Gastrocnemius medialis (tissue), 4 donors: ENCODE measurements at places on chromosomes 4 and X. TPM values are rescaled to one million over a fixed set of nuclear protein-coding genes. Genes with fewer than 3 reads are reported as not detected.

FGF5 gene
- total RNA-seq: not detected

SYTL4 gene
- total RNA-seq: 3.1 TPM

DNA sequence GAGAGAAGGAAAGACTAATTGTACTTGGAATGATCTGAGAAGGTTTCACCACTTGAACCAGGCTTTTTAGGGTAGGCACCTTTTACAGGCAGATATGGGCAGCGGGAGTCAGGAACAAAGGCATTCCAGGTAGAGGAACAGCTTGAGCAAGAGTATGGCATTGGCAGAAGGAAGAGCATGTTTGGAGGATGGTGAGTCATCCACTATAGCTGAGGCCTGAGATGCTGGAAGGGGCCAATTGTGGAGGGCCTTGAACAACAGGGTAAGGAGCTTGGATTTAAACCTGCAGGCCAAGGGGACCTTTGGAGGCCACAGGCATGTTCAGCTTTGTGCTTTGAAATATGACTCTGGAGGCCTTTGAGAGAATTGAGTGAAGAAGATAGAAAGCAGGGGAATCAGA, 32.2 kb downstream of the PFKFB1 start:
- H3K27ac ChIP-seq: no peak overlapping the region
- DNase-seq: no peak
- H3K4me3 ChIP-seq: no peak overlapping the region
- no peaks in the 10 kb centered on the region for H3K4me1 ChIP-seq
- no peaks in the 10 kb centered on the region for H3K36me3 ChIP-seq

- H3K27me3 ChIP-seq: no peaks in the 10 kb centered on the region
- H3K36me3 ChIP-seq: no peaks in the 10 kb centered on the region
- H3K4me1 ChIP-seq: no peaks in the 10 kb centered on the region
- no peak overlapping the region for H3K4me3 ChIP-seq
Measured at GRCh38 chr4:187470061-187470460, 525.5 kb upstream of the ZFP42 start.

DNA sequence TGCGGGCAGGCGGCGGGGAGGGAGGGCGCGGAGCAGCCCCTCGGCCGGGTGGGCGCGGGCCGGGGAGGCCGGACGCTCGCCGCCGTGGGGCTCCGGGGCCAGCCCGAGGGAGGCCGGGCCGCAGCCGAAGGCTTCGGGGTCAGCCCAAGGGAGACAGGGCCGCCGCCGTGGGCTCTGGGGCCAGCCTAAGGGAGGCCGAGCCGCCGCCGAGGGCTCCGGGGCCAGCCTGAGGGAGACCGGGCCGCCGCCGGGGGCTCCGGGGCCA, 251 bp downstream of the KIAA0232 start:
- no peaks in the 10 kb centered on the region for H3K27me3 ChIP-seq
- no peak for DNase-seq
- peak overlapping the region; percentile 74 for H3K4me3 ChIP-seq
- peaks cover 53% of the 10 kb centered on the region for H3K4me1 ChIP-seq
- H3K27ac ChIP-seq: peak overlapping the region; percentile 95

GRCh38 chr4:168732714-168733113, 235.9 kb downstream of the PALLD start:
- no peaks in the 10 kb centered on the region for H3K27me3 ChIP-seq
- peaks cover 10% of the 10 kb centered on the region for H3K4me1 ChIP-seq
- DNase-seq: no peak

DNA sequence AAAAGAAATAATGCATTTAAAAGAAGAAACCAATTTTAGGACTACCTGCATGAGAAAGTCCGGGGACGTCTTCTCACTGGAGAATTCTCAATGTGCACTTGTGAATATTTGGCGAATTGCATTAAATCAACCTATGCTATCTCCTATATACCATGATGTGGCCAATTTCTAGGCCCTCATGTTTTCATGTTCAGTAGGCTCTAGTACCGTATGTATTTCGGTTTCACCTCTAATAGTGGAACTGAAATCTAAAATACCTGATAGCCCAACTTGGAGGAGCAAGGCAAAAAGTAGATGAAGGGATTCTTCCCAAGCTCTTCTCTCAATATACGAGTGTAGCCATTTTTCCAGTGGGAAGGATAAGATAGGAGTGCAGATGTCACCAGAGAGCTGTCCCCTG, 11.4 kb upstream of the FGF2 start:
- H3K4me3 ChIP-seq: no peak overlapping the region
- no peak for DNase-seq
- no peaks in the 10 kb centered on the region for H3K36me3 ChIP-seq
- H3K27ac ChIP-seq: no peak overlapping the region
- no peaks in the 10 kb centered on the region for H3K4me1 ChIP-seq
- no peaks in the 10 kb centered on the region for H3K27me3 ChIP-seq

DNA sequence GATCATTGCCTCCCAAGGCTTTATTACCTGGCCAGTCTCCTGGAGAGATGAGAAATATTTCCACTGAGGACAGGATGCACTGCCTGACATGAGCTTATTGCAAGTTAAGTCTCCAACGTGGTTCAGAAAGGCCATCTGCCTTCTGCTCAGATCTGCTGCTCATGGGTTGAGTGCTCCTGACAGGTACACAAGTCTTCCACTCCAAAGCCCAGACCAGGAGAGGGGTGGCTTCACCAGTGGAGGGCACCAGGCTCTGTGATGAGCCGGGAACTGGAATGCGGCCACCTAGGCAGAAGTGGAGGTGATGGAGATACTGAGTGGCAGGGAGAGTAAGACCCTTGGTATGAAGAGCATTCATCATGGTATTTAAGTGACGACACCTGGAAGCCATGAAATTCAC, 79.5 kb upstream of the IRF2 start:
- no peaks in the 10 kb centered on the region for H3K36me3 ChIP-seq
- H3K27me3 ChIP-seq: no peaks in the 10 kb centered on the region
- no peak overlapping the region for H3K27ac ChIP-seq
- no peak overlapping the region for H3K4me3 ChIP-seq
